ENCODE measurements at places on chromosomes 3 and 15.

GRCh38 chr15:40080847-40081246 is 27.8 kb downstream of the BMF start:
- no peak for ATAC-seq

GRCh38 chr3:143187111-143187510 is 67.5 kb downstream of the CHST2 start:
- no peak for ATAC-seq

DNA sequence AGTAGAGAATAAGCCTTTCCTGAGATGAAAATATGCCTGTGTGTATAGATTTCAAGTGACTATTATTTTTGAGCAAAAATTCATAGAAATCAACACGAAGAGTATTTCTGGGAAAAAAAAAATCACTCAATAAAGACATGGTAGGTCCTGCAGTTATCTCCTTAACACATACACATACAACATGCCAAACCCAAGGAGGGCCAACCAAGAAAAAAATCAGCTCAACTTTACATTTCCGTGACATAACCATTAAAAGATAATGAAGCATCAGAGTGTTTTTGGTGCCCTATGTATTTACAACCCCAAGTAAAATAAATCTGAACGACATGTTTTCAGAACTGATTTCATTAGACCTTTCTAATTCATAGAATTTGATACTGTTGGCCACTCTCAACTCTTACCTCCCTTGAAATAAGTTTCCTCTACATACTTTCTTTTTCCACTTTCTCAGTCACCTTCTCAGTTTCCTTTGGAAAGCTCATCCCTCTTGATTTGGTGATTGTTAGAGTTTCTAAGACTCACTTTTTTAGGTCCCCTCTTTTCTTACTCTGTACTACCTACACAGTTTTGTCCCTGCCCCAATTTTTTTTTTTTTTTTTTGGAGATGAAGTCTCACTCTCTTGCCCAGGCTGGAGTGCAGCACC is 162.3 kb downstream of the TBL1XR1 start:
- ATAC-seq: no peak

- no peak for ATAC-seq
Measured at GRCh38 chr3:46768061-46768460, 50.4 kb upstream of the PRSS50 start.

DNA sequence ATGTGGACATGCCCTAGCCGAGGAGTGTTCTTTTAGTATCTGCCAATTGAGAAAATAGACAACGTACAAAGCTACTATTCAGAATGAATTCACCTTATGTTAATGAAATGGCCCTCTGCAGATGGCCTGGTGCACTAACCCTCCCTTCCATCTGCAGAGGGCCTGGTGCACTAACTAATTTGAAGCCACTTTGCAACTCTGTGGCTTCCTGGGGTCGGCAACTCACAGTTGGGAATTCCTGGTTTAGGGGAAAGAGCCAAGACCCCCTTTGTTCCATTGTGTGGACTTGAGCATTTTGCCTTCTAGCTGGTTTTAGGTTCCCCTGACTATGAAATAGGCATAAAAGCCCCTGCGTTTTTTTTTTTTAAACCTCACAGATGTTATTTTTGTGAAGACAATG is 204.3 kb upstream of the UBE3A start:
- no peak for ATAC-seq

GRCh38 chr3:53196575-53197407 is 35.8 kb downstream of the PRKCD start:
- ATAC-seq: peak; percentile 77

DNA sequence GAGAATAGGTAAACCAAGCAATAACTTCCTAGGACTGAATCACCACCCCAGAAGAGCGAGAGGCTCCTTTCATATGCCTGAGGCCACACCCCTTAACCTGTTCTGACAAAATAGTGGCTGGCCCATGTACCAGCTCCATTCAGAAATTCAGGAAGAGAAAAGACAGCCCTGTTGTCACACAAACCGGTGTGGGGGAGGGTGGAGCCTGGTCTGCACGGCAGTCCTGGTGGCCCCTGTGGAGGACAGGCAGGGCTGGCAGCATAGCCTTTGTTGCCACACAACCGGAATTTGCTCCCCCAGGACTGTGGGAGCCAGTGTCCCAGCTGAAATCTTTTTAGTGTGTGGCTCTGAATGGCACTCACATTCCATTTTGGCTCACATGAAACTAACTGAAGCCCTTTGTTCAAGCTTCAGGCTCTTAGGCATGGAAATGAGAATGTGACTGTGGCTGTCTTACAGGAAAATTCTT is 23.8 kb downstream of the RLBP1 start:
- no peak for ATAC-seq

- ATAC-seq: no peak
Measured at GRCh38 chr3:116808725-116809124, 99.1 kb downstream of the TUSC7 start.

GRCh38 chr3:68515237-68515636 is 417.1 kb downstream of the TAFA4 start:
- ATAC-seq: no peak

DNA sequence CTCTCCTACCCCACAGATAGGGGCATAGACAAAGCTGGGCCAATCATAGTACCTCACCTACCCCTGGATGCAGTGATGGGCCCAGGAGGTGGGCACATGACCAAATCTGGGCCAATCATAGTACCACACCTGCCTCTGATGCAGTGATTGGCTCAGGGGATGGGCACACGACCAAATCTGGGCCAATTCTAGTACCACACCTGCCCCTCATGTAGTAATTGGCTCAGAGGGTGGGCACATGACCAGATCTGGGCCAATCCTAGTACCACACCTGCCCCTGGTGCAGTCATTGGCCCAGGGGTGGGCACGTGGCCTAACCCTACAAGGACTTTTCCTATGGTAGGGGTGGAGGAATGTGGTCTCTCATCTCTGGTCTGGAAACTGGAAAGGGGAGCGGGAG is 56.9 kb upstream of the MEF2A start:
- ATAC-seq: no peak

DNA sequence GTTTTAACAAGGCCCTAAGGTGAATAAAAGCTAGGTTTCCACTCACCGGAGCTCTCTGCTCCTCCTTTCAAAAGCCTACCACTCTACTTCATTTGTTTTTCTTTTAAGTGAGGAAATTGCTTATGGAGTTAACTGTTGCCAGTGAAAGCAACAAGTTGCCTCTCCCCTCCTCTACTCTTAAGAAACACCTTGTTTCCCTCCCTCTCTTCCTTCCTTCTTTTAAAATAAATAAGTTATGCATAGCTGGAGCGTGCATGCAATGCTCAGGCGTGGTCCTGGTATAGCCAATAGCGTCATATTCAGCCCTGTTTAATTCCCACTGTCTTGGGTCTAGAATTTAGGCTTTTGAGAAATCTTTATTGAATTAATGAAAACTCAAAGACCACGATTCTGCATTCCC is 101.1 kb upstream of the IGF1R start:
- ATAC-seq: no peak

DNA sequence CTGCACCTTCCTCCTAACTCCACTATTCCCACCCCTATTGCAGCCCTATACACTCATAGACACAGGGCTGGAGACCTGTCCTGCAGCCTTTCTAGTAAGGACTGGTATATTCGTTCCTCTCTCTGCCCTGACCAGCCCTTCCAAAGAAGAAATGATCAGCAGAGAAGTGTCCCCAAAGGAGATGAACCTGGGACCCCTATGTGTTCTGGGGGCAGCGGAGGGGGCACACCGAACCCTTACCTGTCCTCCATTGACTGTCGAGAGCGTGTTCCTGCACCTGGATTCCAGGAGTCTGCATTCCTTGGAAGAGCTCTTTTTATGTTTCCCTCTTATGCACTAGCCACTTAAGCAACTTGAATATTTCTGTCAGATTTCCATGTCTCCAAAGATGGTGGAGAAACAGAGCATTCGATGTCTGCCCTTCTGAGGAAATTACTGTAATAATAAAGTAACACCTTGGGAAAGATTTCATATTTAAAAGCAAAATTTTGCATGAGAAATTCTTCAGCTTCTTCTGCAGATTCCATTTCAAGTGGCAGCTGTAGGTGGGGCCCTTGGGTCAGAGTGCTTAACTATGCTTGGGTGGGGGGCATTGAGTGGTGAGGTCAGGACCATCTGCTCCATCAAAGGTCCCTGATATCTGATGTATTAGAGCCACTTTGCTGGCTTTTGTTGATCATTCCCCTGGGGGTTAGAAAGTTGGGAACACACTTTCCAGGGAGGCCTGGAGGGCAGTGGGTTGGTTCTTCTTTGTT is 6.3 kb downstream of the EPHB1 start:
- ATAC-seq: no peak

GRCh38 chr3:152113413-152113812 is 155.3 kb upstream of the MBNL1 start:
- ATAC-seq: no peak

DNA sequence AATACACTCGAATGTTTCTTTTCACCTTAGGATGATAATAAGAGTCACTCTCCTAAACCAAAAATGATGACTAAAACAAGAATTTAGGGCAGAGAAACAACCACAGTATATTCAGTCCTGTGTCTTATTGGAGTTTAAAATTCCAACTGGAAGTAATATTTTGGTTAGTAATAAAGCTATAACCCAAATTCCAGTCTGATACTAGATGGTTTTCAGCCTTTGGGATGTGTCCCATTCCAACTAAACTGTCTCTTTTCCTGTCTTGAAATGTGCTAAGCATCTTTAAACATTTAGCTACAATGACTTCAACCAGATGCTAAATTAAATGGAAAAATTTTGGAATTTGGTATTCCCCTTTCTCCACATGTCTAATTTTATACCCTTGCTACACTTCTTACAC is 510.0 kb downstream of the ROBO1 start:
- no peak for ATAC-seq

DNA sequence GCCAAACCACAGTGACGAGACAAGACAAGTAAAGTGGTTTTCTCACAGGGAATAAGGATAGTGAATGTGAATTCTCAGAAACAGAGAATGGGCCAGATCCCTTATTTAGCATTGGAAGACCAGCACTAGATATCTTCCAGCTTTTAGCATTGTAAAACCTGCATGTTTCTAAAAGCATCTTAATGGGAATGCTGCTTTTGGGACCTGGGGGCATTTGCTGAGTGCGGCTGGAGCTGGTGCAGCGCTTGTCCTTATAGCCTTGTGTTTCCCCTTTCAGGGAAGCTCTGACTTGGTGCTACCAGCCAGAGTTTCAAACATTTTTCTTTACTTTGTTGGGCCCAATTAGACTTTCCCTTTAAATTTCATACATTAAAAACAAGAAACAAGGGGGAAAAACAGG is 52.9 kb downstream of the CLSTN2 start:
- no peak for ATAC-seq

GRCh38 chr3:48563382-48563918 is at the start of gene UCN2:
TSS of gene UCN2 (minus strand) at chr3:48563781. CDS start at chr3:48563124, 657 bp downstream.
- ATAC-seq: no peak

Data from stimulated activated memory B cell treated with anti-CD40 and anti-IgM and Interleukin-4, amounts not matched to agents 10 μg/mL and 1 μg/mL and 100 μg/mL, for 72 hours (primary cell).